Stimulated activated CD4-positive, alpha-beta T cell treated with anti-CD3 and anti-CD28 coated beads, Interleukin-15, amount 100 ng/mL, for 24 hours (primary cell): ENCODE measurements at places on chromosomes 12 and 14.
A peak's percentile ranks its signal among the peaks of the same experiment; 100 is the strongest.

DNA sequence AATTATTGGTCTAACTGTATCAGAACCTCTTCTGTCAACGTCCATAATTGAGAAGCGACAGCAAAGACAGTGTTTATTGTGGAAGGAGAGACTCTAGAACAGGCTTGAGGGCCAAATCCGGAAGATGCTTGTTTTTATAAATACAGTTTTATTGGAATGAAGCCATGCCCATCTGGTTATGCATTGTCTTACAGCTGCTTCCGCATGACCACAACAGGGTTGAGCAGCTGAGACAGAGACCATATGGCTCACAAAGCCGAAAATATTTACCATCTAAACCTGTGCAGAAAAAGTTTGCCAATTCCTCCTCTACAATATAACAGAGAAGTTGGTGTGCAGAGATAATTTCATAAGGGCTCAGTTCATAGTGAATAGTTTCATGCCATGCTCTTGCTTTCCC, 24.5 kb downstream of the PRKAB1 start:
- no peak for DNase-seq

GRCh38 chr12:100234166-100234565, 32.7 kb downstream of the DEPDC4 start:
- no peak for DNase-seq

- DNase-seq: no peak
These were observed 53.4 kb upstream of the EVL start for GRCh38 chr14:100011628-100012325.

GRCh38 chr14:102316338-102316742, 3.2 kb upstream of the ZNF839 start:
- DNase-seq: peak; percentile 36

- no peak for DNase-seq
These were observed 89.5 kb upstream of the MANSC4 start for GRCh38 chr12:27869567-27869966.

GRCh38 chr12:127546721-127547505, 720.1 kb upstream of the TMEM132C start:
- no peak for DNase-seq

DNA sequence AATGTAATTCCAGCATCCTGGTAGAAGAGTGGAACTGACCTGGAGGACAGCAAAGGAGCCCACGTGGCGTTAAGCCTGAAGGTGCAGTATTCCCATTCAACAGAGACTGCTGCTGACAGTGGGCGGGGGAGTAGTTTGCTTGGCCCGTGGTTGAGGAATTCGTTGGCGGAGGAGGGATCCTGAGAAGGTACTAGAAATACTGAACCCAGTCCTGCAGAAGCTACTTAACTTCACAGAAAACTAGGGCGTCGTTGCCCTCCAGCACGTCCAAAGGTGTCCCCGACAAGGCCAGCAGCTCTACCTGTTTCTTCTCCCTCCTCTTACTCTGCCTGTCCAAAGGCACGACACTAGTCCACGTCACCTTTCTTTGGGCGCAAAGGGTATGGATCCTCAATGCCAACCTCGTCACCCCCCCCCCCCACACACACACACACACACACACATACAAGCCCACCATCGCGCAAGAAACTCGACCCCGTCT, 303 bp downstream of the PUS7L start:
- DNase-seq: peak; percentile 32

DNA sequence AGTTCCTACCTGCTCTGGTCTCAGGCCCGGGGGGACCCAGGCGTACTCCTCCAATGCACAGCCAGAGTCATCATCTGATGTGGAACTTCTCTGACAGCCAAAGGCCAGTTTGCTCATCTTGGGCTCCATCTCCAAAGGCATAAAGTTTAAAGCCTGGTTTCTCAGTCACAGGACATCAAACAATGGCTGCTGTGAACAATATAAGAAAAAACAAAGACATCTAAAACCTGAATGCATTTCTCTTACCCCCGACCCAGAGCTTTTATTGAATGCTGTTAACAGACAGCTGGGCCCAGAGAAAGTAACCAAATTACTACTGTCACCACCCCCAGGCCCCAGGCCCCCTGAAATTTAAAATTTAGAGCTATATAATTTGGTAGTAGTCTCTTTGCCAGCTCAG, 117.2 kb downstream of the PRICKLE1 start:
- no peak for DNase-seq

GRCh38 chr12:108609537-108610335, 11.9 kb upstream of the TMEM119 start:
- DNase-seq: no peak
